Fibroblast of the aortic adventitia (primary cell): ENCODE measurements at places on chromosomes 7 and 10.

- DNase-seq: no peak
Measured at GRCh38 chr7:158373476-158374133, 214.0 kb downstream of the PTPRN2 start.

- DNase-seq: no peak
Measured at GRCh38 chr7:30221764-30222163, 62.6 kb upstream of the ZNRF2 start.

GRCh38 chr10:42928064-42928463, 145.5 kb downstream of the BMS1 start:
- no peak for DNase-seq

GRCh38 chr10:99524736-99525380, 7.9 kb upstream of the NKX2-3 start:
- DNase-seq: no peak

DNA sequence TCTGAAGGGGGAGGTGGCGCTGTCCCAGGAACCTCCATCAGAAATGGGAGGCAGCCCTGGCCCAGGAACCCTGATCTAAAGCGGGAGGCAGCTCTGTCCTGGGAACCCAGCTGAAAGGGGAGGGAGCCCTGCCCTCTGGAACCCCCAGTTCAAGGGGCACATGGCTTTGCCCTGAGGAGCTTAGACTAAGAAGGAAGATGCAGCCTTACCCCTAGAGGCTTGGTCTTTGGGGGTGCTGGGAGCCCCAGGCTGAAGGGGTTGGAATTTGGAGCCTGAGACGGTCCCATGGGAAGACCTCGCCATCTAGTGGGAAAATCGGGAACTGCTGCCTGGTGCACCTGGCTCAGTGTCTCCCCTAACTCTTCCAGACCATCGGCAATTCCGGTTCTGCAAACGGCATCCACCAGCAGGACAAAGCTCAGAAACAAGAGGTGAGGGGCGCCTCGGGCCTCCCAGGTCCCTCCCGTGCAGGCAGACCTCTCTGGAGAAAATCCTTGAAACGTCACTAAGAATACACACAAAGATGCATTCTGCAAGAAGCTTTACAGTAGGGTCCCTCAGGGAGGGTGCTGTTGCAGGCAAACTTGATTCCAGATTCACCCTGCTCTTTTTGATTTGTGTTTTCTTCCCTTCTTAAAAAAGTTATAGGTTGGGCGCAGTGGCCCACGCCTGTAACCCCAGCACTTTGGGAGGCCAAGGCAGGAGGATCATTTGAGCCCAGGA, 52.4 kb upstream of the GTF2IRD1 start:
- peak; percentile 62 for DNase-seq

GRCh38 chr10:64275774-64276173, 754.6 kb downstream of the REEP3 start:
- no peak for DNase-seq

- no peak for DNase-seq
Measured at GRCh38 chr7:96679886-96680285, 29.8 kb downstream of the SEM1 start.

- DNase-seq: peak; percentile 83
Measured at GRCh38 chr10:71999360-72000072, 35.3 kb downstream of the CHST3 start.

DNA sequence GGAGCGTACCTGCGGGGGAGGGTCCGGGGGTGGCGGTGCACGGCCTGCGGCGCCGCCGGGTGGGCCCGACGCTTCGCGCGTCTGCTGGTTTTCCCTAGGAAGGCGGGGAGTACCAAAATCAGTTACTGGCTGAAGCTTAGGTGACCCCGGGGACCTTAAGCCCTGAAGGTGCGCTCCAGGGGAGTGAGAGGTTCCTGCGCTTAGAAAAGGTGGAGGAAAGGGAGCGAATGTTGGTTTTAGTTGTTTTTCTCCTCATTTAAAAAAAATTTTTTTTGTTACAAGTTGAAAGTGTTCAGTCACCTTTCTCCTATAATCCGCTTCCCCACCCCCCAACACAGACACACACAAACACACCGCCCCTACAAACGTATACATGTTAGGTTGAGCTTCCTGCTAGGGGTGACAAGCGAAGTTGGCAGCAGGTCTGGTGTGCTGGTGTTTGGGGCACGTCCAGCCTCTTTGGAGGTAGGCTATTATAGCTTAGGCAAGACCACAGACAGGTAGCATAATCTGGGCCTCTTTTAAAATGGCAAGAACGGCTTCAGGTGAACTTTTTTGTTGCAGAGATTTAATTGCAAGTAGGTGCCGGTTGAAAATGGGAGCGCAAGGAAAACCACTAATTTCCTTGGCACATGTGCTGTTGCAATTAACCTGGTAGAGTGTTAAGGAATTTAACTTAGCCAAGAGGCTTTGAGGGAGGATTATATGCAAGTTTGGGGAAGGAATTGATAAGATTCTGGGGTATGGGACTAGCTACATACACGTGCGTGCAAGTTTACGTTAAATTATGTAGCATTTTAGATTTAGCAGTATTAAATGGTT, 945 bp downstream of the ADD3 start:
- no peak for DNase-seq

- DNase-seq: peak; percentile 26
Measured at GRCh38 chr7:26398756-26399509, 107.3 kb downstream of the SNX10 start.

GRCh38 chr10:72065439-72066025, 22.8 kb downstream of the SPOCK2 start:
- no peak for DNase-seq

DNA sequence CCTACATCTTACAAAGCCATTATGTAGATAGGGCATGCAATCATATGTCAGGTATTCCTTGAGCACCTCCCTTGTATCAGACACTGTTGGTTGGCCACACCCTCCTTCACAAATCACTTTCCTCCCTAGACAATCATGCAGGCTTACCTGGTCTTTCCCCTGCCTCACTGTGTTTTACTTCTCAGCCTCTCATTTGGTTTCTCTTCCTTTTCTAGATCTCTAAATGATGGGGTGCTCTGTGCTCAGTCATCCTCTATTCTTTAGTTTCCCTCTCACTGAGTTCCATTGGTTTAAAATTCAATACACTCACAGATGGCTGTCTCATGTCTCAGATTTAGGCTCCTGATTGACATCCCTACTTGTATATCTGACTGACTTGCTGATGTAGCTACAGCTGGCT, 31.4 kb downstream of the ANK3 start:
- no peak for DNase-seq

- DNase-seq: no peak
Measured at GRCh38 chr7:158732494-158733219, 28.1 kb upstream of the NCAPG2 start.

- DNase-seq: peak; percentile 90
Measured at GRCh38 chr7:132352800-132353199, 223.5 kb downstream of the PLXNA4 start.

GRCh38 chr7:130695840-130696239, 9.5 kb upstream of the TSGA13 start:
- DNase-seq: peak; percentile 56

DNA sequence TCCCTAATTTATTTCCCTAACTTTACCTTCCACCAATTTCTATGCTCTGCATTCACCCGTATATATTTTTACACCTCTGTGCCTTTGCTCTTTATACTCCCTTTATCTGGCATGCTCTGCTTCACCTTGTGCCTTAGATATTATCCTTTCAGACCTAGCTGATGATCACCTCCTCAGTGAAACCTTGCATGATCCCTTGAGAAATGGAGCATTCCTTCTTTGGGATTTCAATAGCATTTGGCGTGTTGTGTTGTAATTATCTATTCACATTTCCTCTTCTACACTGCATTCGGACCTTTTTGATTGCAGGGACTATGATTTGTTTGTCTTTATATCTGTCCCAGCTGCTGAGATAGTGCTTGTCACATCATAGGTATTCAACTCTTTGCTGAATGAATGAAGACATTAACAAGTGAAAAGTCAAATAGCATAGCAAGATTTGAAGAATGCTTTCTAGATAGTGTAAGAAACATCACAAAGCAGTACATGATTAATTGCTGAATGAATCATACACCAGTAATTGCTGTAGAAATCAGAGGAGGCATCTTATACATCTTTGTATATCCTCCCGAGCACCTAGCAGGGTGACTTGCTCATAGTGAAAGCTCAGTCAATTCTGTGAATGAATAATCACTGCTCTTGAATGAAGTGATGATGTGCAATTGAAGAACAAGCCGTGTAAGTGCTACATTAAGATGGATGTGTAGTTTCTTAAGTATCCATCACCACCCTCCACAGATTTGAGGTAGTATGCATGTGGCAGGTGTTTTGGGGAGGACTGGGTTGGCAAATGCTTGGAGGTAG, 2.0 kb upstream of the TM9SF3 start:
- DNase-seq: no peak

DNA sequence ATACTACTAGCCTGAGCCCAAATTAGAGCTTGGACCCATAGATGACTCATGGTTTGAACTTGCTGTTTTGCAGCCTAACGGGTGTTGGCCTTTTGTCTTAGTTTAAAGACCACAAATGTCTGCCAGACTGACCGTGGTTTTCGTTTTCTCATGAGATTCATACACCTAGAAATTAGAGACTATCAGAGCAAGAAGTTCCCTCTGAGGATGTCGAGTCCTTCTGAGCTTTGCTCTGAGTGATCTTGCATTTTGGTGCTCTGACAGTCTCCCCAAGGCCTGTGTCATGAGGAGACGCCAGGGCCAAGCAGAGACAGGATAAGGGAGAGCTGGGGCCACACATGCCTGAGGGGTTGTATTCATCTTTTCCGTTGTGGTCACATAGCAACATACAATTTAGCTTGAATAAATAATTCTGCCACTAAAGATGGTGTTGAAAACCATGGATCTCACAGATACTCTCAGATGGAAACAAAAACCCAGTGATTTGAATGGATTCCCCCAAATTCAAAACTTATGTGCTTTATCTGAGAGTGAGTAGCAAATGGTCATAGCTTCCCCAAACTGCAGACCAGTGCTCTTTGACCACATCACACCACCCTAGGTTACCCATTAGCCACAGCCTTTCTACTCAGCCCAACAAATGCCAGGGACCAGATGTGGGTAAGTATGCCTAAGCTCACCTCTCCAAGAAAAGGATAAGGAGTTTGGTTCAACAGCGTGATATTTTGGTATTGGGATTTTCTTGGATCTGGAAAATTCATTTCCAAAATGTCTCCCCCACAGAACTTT, 762.0 kb upstream of the IGFBP3 start:
- peak; percentile 34 for DNase-seq
